ENCODE measurements at places on chromosomes 16 and 17.

- DNase-seq: peak; percentile 33
Observed at GRCh38 chr17:63601439-63602371, 1.0 kb downstream of the TACO1 start.

DNA sequence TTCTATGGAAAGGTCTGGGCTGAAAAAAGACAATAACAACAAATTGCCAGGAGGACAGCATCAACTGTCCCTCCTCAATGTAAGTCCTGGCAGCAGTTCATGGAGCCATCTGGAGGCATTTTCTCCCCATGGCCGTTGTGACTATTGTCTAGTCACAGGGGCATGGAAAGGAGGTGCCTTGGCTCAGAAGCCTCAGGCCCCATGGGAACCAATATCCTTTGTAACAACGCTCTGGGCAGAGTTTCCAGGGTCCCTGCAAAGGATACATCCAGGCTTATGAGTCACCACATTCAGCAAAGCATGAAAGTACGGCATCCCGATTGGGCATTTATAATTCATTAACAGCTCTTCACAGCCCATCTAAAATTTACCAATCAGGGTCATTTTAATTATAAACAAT is 85.2 kb downstream of the GLG1 start:
- no peak for DNase-seq

GRCh38 chr16:75035410-75035968 is 36.7 kb downstream of the ZNRF1 start:
- DNase-seq: no peak

GRCh38 chr16:57883953-57884654 is 81.8 kb upstream of the KIFC3 start:
- no peak for DNase-seq

DNA sequence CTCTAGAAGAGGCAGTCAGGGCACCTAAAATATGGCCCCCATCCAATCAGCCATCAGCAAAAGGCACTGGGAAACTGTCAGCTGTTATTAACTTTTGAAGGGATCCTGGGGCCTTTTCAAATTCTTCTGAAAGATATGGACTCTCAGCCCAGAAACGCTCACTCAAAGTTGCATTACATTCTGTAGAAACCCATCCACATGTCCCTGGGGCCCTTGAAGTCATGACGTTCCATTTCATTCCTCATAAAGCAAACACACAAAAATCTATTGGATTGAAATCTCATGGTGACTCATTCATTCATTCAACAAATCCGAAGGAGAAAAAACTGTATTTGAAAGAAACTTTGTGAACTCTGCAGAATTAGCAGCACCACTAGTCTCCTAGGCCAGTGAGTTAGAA is 215.3 kb downstream of the C16orf95 start:
- DNase-seq: no peak

Data from D721Med (cell line).